ENCODE measurements at places on chromosomes 2 and 18.

DNA sequence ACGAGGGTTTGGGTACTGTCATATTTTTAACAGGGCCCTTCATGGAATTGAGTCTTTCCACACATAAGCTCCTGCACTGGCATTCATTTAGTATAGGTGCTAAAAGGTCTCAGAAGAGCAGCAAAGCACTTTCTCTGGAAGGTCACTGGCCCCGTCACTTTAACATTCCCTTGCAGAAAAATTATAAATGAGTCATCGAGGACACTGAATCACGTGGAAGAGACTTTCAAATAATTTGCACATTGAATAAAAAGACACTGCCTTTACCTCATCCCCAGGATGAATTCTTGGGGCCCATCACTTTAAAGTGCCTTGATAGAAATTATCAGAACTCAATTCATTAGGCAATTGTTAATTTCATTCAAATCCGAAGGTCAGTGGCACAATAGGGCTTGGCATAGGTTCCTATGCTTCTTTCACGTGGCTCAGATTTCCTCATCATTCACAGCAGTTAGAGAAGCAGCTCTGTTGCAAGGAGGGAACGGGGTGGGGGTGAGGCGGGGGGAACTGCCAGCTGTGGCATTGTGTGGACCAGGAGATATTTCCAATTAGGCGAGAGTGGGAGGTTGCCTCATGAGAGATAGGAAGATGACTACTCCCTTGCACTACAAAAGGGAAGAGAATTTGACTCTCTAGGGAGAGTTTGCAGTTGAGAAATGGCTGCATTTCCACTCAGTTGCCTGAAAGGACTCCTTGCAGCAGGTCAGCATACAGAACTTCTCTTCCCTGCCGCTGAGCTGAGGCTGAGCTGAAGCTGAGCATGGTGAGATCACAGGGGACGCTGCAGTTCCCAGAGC, 86.3 kb upstream of the NPAS2 start:
- DNase-seq: no peak

DNA sequence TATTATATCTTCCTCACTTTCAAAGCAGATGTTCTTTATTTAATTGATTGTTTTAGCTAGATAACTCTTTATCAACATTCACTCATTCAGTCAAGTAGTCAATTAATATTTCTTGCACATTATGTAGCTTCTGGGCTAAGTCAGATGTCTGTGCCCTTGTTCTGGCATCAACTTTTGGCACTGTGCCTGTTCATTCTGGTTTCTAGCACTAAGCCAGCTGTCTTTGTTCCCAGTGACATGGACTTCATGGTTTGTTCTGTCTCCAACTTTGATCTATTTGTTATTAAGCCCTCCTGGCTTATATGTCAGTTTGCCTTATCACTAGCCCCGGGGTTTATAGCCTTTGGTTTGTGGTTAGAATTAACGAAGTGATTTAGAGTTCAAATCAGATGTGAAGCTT, 247.9 kb upstream of the SYT4 start:
- DNase-seq: no peak

DNA sequence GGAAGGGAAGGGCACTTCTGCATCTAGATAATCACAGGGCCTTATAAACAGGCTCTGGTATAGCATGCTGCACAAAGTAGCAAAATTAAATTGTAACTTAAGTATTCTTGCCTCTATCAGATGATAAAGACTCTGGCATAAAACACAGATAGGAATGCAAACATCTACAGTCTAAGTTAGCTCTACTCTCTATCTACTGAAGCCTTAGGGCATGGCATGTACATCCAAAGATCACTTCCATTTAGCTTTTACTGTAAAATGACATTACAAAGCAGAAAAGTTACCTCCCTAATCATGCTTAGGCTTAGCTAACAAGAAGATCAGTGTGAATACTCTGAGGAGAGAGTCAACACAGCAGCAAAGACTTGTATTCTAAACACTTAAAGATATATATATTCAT, 90.7 kb downstream of the NOL10 start:
- no peak for DNase-seq

- DNase-seq: no peak
These were observed 212.4 kb upstream of the STK17B start for GRCh38 chr2:196383799-196384198.

DNA sequence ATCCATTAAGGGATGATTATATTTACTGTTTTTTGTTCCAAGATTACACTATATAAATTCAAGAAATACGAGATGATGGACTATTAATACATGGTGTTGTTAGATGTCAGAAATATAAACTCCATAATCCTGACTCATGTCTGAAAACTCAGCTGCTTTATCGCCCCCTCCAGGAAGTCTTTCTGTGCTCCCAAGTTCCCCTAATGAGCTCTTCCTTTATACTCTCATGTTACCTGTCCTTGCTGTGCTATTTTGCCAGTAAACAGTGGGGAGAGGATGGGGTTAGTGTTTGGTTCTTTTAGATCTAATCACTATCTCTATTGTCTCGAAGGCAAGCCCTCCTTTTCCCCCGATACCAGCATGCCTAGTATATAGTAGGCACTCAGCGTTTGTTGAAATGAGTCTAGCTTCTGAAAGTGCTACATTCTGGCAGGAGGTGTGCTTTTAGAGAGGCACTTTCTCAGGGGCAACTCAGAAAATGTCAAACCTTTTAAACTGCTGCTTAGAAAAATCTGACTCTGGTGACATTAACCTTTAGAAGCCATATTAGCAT, 21.4 kb upstream of the BARD1 start:
- no peak for DNase-seq

DNA sequence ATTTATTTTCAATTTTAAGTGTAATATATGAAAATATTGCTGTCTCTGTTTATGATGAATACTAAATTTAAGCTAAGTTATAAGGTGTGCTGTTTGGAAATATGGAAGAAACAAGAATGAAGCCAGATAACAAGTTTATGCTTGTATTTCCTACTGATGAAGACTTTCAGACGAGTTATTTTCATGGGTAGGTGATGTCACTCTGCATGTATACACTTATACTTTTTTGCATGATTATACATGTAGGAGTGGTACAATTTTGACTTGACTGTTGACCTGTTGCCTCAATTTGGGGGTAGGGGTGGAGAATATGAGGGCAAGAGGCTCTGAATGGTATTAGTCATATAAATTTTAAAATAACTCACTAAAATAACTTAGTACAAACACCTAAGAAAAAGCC, 133.7 kb downstream of the HAUS1 start:
- DNase-seq: no peak

All from NCI-H2227 treated with DMSO at 0.1 percent for 48 hours (cell line).